ENCODE measurements at places on chromosomes 7 and 10. TPM values are rescaled to one million over a fixed set of nuclear protein-coding genes. Genes with fewer than 3 reads are reported as not detected.

Gene NPFFR1
- 0.13 TPM for total RNA-seq

Gene SLC13A1
- not detected for total RNA-seq

Gene TMEM106B
- 117 TPM for total RNA-seq

Gene NRG3
- 1.8 TPM for total RNA-seq

Gene AKAP9
- total RNA-seq: 150 TPM

Gene ASIC3
- 1.2 TPM for total RNA-seq

Gene PTPN20
- total RNA-seq: 10.9 TPM

GRCh38 chr7:77383333-77383740, 32.8 kb downstream of the GSAP start:
- DNase-seq: no peak

- DNase-seq: no peak
These were observed 138.3 kb downstream of the DNAJB6 start for GRCh38 chr7:157475095-157475494.

DNA sequence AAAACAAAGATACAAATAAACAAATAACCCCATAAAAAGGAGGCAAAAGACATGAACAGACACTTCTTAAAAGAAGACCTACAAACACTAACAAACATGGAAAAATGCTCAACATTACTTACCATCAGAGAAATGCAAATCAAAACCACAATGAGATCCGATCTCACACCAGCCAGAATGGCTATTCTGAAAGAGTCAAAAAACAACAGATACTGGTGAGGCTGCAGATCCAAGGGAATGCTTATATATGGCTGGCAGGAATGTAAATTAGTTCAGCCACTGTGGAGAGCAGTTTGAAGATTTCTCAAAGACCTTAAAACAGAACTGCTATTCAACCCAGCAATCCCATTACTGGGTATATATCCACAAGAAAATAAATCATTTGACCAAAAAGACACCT, 80.4 kb upstream of the NRP1 start:
- no peak for DNase-seq

DNA sequence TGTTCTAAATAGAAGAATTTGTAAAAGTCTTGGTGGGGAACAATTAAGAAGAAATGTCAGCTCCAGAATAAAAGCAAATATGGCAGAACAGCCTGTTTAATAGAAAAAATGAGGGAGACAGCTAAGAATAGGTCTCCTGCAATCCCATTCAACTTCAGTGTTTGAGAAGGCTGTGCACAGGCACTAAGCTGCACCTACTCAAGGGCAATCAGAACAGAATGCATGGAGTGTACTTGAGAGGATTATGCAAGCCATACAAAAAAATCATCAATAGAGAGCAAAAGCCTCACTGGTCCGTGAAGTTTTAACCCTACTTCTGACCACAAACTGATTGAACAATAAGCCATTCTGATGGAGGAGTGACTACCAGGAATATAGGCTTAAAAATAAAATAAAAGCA, 690.7 kb upstream of the PCDH15 start:
- DNase-seq: no peak

DNA sequence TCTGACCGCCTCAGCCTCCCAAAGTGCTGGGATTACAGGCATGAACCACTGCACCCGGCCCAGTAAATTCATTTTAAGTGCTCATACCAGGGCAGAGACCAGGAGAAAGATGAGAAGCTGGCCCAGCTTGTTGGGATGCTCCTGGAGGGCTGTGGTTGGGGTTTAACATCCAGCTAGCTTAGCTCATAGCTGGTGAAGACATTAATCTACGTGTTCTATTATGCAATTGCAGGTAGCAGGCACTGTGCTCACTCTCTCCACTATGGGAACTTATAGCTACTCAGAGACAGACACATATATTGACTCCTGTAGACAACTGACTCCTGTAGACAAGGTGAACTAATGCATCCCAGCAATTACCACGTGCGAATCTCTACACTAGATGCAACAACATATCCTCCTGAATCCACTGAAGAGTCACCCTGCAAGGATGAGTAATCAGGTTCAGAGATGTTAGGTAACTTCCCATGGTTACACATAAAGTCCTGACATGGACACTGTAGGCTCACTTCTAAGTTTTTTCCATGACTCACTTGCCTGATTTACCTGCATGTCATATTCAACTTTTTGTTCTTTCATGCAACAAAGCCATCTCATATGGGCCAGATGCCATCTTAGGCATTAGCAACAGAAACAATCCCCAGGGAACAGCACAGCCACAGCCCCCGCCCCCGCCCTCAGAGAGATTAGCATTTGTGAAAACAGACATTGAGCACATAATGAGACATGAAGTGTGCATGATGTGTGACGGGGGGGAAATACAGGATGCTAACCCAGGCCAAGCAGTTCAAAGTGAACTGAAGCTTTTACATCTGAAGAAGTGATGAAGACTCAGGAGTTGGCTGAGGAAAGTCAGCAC, 37.2 kb downstream of the ERLIN1 start:
- DNase-seq: no peak

- DNase-seq: no peak
These were observed 129.6 kb downstream of the BICC1 start for GRCh38 chr10:58642283-58642682.

GRCh38 chr7:51374936-51375335, 58.3 kb upstream of the COBL start:
- DNase-seq: no peak

DNA sequence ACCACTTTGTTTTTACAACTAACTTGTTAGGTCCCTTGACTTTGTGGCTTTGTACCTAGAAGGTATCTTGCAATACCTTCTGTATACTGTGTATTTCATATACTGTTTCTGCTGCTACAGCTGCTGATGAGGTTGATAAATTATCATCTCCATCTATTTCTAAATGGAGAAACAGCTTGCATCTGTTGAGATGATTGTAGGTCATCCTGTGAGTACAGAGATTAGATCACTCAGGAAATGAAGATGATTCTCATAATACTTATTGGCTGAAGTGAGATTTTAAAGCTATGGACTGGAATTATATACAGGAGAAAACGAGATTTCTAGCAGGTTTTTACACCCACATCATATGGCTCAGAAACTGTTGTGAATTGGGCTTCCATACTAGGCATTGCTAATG, 280.5 kb downstream of the KCND2 start:
- no peak for DNase-seq

DNA sequence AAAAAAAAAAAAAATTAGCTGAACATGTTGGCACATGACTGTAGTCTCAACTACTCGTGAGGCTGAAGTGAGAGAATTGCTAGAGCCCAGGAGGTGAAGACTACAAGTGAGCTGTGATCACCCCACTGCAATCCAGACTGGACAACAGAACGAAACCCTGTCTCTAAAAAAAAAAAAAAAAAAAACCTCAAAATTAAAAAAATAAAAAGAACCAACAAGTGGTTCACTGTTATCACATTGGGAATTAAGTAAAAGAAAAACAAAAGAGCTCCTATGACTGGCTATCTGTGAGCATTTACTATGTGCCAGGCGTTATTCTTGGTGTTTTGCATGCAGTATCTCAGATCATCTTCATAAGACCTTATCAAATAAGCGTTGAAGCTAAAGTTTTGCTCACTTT, 66.0 kb downstream of the ANLN start:
- DNase-seq: no peak

DNA sequence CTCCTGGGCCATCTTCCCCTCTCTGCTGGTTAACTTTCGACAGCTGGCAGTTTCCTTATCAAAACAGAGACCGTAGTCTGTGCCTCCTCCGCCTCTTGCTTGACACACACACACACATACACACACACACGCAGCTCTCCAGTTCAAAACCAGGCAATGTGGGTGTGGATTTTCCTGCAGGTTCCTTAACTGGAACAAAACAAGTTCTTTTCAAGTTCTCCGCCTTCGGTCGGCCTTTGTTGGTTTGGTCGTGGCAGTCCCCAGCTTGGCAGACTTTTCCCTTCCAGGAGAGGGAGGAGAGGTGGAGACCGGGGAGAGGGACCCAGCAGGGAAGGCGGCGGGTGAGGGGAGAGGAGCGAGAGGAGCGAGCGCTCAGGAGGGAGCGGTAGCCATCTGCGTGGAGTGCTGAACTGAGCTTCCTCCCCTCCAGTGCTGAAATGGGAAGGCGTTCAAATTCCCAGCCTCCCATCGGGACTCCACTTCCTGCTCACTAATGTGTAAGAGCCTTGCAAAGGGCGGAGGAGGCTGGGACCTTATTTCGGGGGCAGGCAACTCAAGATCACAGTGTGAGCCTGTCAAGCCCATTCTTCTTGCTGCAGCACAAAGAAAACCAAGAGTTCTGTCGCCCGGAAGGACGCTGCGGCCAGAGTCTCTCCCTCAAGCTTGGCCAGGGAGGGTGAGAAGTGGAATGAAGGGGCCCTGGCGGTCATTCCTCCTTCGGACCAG, 120.6 kb downstream of the PRPF18 start:
- DNase-seq: peak; percentile 78
